ENCODE measurements at places on chromosomes 6 and 20.

DNA sequence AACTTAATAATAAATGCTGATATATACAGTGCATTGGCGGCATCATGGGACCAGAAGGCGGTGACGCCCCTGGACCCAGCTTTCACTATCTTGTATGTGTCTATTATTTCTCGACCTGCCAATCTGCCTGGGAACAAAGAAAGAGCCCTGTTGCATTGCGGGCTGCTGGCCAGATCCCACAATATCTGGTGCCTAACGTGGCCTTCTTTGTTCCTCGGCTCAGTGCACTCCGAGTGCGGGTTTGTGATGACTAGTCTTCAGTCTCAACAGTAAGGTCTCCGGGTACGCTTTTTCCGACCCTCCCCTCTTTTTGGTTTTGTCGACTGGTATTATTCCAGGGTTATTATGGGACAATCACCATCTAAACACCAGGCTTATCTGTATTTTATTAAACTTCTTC, 291.5 kb downstream of the TBC1D32 start:
- no peaks in the 10 kb centered on the region for H3K36me3 ChIP-seq
- no peaks in the 10 kb centered on the region for H3K27me3 ChIP-seq
- DNase-seq, result no peak
- no peak overlapping the region for H3K4me3 ChIP-seq
- H3K4me1 ChIP-seq, result no peaks in the 10 kb centered on the region

GRCh38 chr6:105121981-105122380, 57.8 kb downstream of the POPDC3 start:
- DNase-seq, result no peak
- H3K27ac ChIP-seq, result no peak overlapping the region
- peaks cover 23% of the 10 kb centered on the region for H3K36me3 ChIP-seq
- H3K4me3 ChIP-seq, result no peak overlapping the region
- no peaks in the 10 kb centered on the region for H3K4me1 ChIP-seq

GRCh38 chr20:3199976-3200755, 4.3 kb downstream of the DDRGK1 start:
- no peak overlapping the region for H3K4me3 ChIP-seq
- no peaks in the 10 kb centered on the region for H3K27me3 ChIP-seq
- peaks cover 55% of the 10 kb centered on the region for H3K36me3 ChIP-seq
- H3K27ac ChIP-seq, result no peak overlapping the region
- no peak for DNase-seq

DNA sequence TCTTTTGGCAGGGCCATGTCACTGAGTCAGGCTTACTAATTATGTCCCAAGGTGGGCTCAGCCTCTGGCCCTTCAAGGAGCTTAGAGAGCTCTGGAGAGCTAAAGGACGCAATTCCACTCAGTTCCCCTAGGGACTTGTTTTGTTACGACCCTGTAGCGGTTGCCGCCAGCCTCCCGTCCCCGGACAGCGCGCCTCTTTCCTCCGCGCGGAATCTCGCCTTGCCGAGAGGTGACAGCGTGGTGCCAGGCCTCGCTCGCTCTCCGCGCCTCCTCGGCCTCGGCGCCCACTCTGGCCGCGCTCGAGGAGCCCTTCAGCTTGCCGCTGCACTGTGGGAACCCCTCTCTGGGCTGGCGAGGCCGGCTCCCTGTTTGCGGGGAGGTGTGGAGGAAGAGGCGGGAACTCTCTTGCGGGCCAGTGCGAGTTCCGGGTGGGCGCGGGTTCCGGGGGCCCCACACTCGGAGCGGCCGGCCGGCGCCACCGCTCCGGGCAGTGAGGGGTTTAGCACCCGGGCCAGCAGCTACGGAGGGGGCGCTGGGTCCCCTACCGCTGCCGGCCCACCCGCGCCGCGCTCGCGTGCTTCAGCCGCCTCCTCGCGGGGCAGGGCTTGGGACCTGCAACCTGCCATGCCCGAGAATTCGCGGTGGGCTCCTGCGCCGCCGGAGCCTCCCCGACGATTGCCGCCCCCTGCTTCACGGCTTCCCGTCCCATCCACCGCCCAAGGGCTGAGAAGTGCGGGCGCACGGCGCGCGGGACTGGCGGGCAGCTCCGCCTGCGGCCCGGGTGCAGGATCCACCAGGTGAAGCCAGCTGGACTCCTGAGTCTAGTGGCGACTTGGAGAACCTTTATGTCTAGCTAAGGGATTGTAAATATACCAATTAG, 9.9 kb upstream of the ZNF311 start:
- H3K27me3 ChIP-seq, result no peaks in the 10 kb centered on the region
- no peaks in the 10 kb centered on the region for H3K36me3 ChIP-seq
- DNase-seq, result peak; percentile 56
- H3K4me3 ChIP-seq, result peak overlapping the region; percentile 46
- H3K4me1 ChIP-seq, result no peaks in the 10 kb centered on the region

DNA sequence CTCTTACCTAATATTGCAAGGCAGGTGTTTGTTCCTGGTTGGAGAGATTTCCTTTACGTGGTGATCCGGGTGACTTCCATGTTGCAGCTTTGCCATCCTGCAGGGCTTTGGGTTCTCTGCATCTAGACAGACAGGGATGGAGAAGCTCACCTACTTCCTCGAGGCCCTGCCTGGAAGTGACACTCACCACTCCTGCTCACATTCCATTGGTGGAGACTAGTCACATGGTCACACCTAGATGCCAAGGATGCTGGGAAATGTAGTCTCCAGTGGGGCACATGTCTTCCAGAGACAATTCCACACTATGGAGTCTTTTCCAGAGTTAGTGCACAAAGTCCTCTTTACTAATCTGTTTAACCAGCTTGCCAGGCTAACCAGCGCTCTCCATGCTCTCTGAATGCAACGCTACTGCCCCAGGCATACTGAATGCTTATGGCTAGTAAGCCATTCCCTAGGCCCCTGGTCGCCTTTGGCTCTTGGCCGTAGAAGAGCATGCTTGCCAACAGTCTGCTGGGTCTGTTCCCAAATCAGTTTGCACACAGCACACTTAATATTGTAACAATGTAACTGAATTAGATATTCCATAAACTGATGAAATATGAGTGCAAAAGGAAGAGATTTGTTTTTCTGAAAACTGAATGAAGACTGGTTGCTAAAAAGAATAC, 6.7 kb upstream of the KCNK15 start:
- H3K4me3 ChIP-seq, result no peak overlapping the region
- H3K4me1 ChIP-seq, result peaks cover 4% of the 10 kb centered on the region
- no peaks in the 10 kb centered on the region for H3K27me3 ChIP-seq
- H3K27ac ChIP-seq, result no peak overlapping the region

DNA sequence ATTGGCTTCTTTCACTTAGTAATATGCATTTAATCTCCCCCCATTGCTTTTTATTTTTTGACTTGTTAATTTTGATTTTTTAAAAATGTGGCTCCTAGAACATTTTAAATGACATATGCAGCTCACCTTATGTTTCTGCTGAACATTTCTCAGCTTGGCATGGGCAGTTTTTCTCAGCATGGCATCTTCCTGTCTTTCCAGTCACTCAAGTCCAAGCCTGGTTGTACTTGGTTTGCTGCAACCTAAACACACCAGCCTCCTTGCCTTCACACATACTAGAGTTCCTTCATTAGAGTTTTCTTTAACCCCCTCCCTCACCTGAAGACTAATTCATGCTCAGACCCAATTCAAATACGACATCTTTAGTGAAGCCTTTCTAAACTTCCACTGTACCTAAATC, 86.4 kb downstream of the ZHX3 start:
- peaks cover 27% of the 10 kb centered on the region for H3K4me1 ChIP-seq
- no peak for DNase-seq
- H3K36me3 ChIP-seq, result 0 out of 2 replicates have a peak, but pooled peaks cover 4% of the 10 kb centered on the region

DNA sequence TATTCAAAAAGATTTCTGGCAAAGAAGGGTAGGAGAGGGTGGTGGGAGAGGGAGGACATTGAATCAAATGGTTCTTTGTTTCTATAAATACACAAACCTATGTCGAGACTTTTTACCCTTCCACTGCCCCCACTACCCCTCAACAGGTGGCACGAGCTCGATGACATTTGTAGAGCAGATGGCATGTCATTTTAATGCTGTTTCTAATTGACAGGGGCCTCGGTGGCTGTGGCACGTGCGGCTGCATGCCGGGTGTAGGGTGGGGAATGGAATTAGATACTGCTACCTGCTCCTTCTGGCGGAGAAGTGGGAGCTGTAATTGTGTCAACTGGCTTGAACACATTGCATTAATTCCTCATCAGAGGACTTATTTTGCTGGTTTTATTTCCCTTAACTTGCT, 29.1 kb upstream of the SASH1 start:
- H3K36me3 ChIP-seq, result no peaks in the 10 kb centered on the region
- no peaks in the 10 kb centered on the region for H3K4me1 ChIP-seq
- no peak for DNase-seq
- H3K27ac ChIP-seq, result no peak overlapping the region

Data from RWPE2 (cell line).